MG63 (cell line): ENCODE measurements at places on chromosomes 3 and 15. TPM values are rescaled to one million over a fixed set of nuclear protein-coding genes. Genes with fewer than 3 reads are reported as not detected.

DNA sequence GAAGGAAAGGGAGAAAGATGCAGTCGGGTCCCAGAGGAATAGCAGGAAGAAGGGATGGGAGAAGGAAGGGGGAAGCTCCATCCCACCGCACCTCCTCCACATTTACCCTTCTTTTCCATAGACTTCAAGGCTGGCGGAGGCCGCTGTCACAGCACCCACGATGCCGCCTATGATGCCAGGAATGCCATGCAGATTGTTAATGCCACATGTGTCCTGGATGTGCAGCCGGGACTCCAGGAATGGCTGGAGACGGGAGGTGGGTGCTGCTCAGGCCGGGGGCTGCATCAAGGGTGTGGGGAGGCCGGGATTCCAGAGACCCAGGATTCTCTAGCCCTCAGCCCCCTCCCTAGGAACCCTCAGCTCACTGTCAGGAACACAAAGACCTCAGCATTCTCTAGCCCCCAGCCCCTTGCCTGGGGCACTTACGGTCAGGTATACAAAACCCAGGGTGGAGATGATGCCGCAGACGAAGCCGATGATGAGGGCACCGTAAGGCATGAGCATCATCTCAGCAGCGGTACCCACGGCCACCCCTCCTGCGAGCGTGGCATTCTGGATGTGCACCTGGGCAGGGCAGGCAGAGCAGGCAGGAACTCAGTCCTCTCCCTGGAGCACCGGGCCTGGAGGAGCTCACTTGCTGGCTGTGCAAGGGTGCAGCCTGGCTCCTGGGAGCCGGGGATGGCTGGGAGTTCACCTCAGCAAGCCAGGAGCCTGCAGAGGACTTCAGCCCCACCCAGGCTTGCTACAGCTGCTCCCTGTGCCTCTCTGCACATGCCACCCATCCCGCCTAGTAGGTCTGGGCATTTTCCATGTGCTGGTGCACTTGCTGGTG, 18.8 kb downstream of the RHCG start:
- DNase-seq: no peak

Gene SLC25A20
- total RNA-seq: 17.2 and 23.4 TPM in 2 replicates

DNA sequence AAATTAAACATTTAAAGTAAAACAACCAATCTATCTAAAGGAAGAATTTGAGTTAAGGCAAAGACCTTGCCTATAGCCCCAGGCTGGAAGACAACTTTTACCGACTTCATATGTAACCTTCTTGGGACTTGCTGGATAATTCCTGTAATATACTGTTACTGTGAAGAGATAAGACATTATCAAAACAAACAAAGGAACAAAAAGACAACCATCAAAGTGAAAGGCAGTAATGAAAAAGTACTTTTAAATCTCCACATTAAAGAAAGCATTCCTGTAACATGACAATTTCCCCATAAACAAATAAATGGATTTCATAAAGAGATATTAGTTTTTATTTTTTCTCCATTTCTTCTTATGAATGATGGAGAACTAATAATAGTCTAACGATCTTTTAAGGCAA, 2.4 kb downstream of the CMTM6 start:
- no peak for DNase-seq

Gene ASB14
- total RNA-seq: not detected in 2 replicates

GRCh38 chr15:82944056-82944455, 8.5 kb downstream of the HOMER2 start:
- DNase-seq: no peak

Gene HIGD2B
- total RNA-seq: not detected in 2 replicates

GRCh38 chr15:73946795-73947370, 20.6 kb downstream of the LOXL1 start:
- no peak for DNase-seq
